Endothelial cell (in vitro differentiated cells): ENCODE measurements at places on chromosomes 2 and 18.

DNA sequence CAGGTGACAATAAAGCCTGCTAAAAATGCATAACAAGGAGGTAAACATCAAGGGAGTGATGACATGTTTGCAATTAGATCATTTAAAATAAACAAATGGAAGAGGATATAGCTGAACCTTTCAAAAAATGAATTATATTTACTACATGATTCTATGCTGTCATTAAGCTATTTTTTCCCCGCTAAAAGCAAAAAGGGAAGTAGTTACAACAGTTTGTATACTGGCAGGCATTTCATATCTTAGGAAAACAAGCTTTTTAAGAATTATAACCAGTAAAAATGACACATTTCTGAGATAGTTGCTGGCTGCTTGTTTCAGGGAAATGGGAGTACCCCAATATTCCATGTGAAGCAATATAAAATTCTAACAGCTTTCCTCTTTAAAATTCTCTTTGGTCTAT lies 89.1 kb upstream of the ITGB6 start:
- DNase-seq, result no peak

GRCh38 chr2:607709-608108 lies 69.5 kb downstream of the TMEM18 start:
- no peak for DNase-seq

- DNase-seq, result no peak
Measured at GRCh38 chr2:21001225-21001946, 42.5 kb downstream of the APOB start.

DNA sequence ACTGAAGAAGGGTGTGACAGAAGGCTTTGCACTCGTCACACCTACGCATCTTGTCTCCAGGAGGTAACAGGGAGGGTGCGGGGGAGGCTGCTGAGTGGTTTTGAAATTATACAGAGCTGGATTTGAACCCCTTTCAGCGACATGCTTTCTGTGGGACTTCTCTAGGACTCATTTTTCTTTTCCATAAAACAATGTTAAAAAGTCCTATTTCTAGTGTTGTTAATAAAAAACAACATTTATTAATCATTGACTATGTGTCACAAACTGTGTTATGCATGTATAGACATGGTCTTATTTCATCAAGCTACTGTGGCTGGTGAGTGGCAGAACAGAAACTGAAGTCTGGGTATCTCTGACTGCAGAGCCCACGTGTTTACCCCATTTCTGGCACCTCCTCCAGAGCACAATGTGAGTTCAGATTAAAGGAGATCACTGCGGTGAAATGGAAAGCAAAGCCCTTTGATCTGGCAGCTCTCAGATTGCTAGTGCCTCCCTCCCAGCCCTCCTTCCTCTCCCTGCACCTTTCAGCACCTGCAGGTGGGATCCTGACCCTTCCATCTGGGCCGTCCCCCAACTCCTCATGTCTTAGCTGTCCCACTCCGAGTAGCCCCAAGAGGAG lies 315.5 kb upstream of the MYT1L start:
- DNase-seq, result no peak

DNA sequence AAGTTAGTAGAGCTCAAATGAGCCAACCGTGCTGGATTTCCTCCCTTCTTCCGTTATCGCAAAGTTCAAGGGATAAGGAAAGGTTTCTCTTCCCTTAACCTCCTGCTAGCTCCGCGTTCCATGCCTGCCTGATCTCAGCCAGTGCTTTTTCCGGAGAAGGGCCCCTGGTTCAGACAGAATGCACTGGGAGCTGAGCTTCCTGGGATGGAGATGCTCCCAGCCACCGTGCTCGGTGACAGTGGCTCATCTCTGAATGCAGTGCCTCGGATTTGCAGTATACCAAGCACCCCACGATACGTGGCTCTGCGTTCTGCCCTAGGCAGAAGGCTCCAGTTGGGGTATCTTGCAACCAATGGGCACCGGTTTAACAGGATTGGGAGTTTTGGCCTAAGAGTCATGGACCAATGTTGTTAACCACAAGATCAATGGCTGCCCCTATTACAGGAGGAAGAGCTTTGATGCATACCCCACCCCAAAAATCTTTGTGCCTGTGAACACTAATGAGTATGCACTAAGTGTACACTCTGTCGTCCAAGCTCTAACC lies 876 bp downstream of the CNTNAP5 start:
- peak; percentile 10 for DNase-seq

- DNase-seq, result no peak
Measured at GRCh38 chr18:49566217-49566770, 4.4 kb downstream of the LIPG start.

- DNase-seq, result no peak
Measured at GRCh38 chr2:175034716-175035115, 29.5 kb upstream of the CHN1 start.

- DNase-seq, result no peak
Measured at GRCh38 chr2:241817126-241817820, 8.3 kb downstream of the NEU4 start.

DNA sequence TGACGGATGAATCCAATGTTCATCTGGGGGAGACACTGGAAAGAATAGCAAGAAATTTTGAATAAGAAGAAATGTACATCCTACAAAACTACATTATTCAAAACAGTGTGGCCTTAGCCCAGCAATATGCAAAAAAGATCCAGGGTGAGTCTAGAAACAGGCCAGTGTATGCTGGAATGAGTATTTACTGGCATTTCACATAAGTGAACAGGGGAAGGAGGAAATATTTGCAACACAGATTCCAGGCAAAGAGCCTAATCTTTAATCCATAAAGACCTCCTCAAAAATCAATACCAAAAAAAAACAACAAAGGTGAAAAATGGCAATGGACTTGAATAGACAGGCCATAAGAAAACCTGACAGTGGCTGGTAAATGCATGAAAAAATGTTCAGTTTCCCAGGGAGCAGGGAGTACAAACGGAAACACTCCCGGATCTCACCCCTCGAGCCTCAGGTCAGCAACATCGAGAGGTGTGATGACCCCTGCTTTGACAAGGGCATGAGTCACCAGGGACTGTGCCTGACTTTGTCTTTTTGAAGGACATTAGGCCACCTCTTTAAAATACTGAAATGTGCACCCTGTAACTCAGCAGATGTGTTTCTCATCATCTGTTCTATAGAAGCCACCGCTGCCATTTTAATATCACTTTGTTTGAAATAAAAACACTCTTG lies 12.7 kb upstream of the GPC1 start:
- no peak for DNase-seq

- no peak for DNase-seq
Measured at GRCh38 chr2:112623913-112624777, 21.6 kb upstream of the SLC20A1 start.

DNA sequence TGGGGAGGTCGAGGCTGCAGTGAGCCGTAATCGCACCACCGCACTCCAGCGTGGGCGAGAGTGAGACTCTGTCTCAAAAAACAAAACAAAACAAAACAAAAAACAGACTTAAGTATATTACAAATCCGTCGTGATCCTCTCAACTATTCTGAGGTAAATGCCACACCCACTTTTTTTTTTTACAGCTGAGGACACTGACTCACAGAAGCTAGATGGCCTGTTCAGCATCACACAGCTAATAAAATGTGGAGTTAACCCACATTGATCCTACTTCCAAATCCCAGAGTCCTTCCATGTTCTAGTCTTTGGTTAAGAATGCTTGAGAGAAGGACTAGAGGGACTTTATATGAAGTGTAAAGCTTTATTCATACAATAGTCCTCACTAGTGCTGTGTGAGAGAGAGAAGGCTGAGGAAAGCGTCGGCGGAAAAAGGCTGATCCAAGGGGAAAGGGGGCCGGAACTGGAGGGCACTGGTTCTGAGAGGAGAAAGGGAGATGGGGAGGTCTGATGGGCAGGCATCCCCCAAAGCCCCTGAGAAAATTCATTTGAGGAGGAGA lies 627 bp downstream of the RNF25 start:
- DNase-seq, result no peak

DNA sequence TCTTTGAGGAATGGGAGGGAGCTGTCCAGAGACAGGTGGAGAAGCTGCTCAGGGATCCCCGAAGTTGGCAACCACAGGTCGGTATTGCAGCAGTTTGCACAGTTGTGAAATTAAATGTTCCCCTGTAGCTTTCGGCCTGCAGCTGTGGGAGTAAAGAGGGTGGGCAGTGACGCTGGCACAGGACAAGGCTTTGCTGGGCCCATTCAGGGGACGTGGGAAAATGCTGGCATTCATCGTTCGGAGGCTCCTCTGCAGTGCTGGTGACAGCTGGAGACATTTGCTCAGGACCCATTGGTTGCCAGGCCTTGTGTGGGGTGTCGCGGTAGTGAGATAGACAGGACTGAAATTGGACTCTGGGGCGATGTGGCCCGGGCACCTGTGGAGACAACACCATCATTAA lies 173.7 kb downstream of the MYCN start:
- DNase-seq, result no peak

DNA sequence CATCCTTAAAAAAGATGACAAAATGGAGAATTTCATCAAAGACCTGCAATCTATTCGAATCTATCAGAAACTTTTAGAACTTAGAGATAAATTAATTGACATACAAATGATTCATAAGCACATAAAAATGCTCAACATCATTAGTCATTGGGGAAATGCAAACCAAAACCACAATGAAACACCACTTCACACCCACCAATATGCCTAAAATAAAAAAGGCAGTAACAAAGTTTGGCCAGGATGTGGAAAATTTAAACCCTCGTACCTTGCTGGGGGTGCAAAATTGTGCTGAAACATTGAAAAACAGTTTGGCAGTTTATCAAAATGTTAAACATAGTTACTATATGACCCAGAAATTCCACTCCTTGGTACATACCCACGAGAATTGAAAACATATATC lies 11.5 kb upstream of the EIF2AK3 start:
- DNase-seq, result no peak

DNA sequence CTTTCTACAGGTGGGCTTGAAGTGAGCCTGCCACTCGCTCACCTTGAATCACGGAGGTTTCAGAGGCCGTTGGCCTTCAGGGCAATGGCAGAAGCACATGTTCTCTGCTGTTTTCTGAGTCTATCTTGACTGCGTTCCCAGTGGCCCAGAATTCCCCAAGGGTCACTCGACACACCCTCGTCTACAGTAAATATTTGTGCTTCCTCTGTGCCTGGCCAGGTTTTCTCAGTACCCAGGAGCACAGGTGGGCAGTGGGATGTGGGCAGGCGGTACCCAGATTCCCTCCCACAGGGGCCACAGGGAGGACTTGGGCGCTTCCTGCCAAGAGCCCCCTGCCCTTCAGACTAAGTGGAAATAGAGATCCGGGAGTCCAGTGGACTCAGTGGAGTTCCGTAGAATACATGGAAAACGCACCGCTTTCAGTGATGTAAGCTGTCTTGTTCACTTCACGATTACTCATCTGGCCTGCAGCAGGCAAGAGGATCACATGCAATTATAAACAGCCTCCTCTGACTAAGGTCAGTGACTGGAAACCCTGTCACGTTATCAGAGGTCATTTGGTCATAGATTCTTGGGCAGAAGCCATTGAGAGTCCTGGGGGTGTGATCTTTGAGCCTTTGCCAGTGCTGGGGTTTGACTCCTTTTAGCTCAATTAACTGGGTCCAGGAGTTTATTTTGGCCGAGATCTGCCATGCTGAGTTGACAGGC lies 179.8 kb downstream of the NEDD4L start:
- no peak for DNase-seq

GRCh38 chr2:16390561-16390960 lies 275.1 kb downstream of the CYRIA start:
- DNase-seq, result no peak

- peak; percentile 89 for DNase-seq
Measured at GRCh38 chr2:121076885-121077549, 208.0 kb downstream of the TFCP2L1 start.

DNA sequence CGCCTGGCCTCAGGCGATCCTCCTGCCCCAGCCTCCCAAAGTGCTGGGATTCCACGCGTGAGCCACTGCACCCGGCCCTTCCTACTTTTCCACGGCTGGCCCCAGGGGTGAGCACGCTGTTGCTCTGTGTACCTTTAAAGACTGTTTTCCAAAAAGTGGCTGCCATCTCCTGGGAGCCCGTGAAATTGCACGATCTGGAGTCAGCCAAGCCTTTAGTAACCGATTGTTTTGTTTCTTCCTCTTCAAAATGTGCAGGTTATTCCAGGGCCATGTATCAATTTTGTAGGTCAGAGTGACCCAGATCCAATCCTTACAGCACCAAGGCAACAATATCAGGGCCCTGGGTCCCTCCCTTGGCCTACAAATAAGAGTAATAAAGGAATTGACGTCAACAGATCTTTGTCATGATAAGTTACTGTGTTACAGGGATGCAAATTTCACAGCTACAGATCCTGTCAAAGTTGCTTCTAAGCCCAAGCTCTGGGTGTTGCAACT lies 135.6 kb upstream of the ZNF236 start:
- DNase-seq, result peak; percentile 58

GRCh38 chr18:59063300-59063906 lies 76.3 kb upstream of the SEC11C start:
- DNase-seq, result no peak

- DNase-seq, result no peak
Measured at GRCh38 chr2:207491086-207491485, 38.7 kb upstream of the CREB1 start.

DNA sequence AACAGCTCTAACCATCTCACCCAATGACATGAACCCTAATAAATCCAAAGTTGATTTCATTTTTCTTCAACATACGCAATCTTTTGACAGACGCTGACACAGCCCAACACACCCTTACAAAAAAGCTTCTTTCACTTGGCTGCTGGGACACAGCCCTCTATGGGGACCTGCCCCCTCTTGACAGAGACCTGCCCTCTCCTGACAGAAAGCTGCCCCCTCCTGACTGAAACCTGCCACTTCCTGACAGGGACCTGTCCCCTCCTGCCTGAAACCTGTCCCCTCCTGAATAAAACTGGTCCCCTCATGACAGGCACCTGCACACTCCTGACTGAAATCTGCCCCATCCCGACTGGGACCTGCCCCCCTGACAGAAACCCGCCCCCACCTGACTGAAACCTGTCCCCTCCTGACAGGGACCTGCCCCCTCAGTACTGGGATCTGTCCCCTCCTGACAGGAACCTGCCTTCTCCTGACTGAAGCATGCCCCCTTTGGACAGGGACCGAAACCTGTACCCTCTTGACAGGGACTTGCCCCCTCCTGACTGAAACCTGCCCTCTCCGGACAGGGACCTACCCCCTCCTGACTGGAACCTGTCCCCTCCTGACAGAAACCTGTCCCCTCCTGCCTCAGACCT lies 87.9 kb downstream of the PXDN start:
- no peak for DNase-seq

GRCh38 chr2:33081691-33082090 lies 134.9 kb downstream of the LTBP1 start:
- peak; percentile 16 for DNase-seq

DNA sequence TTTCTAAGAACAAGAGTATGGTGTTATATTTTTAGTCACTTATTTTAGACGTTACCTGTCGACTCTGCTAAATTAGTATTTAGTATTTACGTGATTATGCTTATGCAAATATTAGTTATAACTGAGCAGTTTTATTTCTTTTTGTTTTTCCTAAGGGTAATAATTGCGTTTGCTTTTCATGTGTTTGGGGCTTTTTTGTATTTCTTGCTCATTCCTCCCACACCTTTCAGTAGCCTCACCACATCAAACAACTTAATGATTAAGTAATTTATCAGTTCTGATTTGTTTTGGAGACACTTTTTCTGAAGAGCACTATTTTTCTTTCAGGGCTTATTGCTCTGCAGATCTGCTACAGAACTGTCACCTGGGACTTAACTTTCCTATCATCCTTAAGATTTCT lies 7.5 kb downstream of the SLC4A1AP start:
- DNase-seq, result no peak
